ENCODE measurements at places on chromosomes 1 and 21.

GRCh38 chr1:8094481-8095241, 68.6 kb upstream of the ERRFI1 start:
- no peak for DNase-seq

DNA sequence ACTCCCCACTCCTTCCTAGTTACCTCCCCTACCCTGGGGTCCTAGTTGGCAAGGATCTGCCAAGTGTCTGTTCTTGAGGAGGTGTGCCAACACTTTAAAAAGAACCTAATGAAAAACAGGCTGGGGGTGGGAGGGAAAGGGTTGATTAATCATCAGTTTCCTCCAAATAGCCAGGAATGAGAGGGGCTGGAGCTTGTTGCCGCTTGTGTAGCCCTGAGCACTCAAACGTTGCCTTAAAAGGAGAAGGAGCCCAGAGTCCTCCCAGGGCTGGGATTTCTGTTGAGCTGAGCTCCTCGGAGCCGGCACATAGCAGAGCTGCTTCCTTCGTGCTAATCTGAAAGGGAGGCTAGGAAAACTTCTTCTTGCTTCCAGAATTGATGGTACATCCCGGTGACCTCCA, 15.9 kb downstream of the SHISA4 start:
- DNase-seq = no peak

DNA sequence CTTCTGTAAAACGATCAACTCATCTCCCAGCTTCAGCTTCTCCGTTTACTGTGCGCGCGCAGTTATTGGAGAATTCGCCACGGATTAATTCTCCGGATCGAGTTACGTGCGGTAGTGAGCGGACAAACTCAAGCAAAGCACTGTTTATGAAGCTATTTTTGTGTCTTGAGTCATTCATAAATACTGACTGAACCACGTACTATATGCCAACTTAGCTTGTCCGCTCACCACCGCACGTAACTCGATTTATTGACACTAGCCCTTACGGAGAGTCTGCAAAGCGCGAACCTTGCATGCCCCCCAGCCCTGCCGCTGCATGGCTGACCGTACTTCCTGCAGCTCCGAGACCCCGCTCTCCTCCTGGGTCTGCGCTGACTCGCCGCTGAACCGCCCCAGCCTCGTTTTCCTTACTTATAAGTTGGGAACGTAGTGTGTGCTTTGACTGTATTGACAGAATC, 773 bp downstream of the CHD1L start:
- DNase-seq = peak; percentile 45

- no peak for DNase-seq
These were observed 100.9 kb downstream of the DDX20 start for GRCh38 chr1:111856411-111857185.

DNA sequence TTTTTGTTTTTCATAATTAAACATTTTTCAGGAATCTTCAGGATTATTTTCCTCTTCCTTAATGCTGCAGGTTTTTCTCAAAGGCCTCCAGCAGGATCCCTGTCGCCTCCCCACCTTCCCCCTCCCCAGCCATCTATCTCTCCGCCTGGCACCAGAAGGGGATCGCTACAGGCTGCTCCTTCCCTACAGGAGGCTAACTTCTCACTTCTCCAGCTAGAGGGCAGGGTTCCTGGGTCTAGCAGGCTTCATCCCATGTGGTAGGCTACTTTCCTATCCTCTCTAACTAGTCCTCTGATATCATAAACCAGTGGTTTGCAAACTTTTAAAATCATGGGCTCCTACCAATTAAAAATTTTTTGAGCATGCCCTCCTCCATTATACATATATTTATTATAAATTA, 104.1 kb downstream of the KCNN3 start:
- peak; percentile 45 for DNase-seq

DNA sequence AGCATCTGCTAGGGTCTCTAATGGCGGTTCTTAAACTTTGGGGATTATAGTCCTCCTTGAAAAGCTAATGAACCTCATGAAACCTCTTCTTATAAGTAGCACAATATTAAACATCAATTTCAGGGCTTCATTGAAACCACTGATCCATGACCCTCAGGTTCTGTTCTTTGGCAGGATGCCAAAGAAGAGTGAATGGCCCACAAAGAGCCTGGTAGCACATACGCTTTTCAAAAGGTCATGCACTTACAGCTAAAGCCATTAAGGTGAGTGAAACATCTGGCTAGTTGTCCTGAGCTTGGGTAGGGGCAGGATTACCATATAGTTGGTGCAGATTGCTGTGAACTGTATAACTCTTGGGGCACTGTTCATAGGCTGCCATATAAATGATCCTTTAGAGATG, 42.3 kb downstream of the MDM4 start:
- no peak for DNase-seq

DNA sequence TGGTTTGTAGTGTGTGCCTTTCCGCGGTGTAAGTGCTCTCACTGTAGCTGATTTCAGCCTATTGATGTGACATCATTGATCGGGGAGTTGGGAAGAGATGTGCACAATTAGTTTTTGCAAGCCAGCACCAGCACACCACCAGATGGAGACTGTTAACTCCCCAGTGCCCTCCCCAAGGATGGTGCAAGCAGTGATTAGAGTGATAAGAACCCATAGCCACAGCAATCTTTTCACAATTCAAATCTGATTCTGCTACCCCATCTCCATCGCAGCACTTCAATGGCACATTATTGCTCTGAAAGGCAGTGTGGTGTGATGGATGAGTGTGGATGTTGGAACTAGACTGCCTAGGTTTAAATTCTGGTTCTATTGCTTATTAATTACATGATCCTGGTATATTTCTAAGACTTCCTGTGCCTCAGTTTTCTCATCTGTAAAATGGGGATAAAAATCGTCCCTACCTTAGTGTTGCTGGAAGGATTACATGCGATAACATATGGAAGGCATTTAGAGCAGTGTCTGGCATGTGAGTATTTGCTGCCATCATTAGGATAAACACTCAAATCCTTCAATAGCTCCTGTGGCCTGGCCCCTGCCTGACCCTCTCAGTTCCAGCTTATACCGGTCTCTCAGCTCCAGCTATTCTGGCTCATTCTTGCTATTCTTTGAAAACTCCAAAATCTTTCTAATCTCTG, 6.7 kb downstream of the CSF3R start:
- no peak for DNase-seq

- DNase-seq = peak; percentile 97
These were observed at the start of gene ZNF281 for GRCh38 chr1:200409761-200410565. Gene ZNF281, minus strand, starts transcription at chr1:200410036. Its CDS starts 331 bp downstream, at chr1:200409705.

GRCh38 chr1:113981962-113982931, 3.0 kb downstream of the OLFML3 start:
- peak; percentile 28 for DNase-seq
